Umbilical cord (tissue), 2 donors: ENCODE measurements at places on chromosomes 12 and 14.

GRCh38 chr14:69711065-69711464 is 55.9 kb upstream of the SRSF5 start:
- DNase-seq: peak; percentile 69

DNA sequence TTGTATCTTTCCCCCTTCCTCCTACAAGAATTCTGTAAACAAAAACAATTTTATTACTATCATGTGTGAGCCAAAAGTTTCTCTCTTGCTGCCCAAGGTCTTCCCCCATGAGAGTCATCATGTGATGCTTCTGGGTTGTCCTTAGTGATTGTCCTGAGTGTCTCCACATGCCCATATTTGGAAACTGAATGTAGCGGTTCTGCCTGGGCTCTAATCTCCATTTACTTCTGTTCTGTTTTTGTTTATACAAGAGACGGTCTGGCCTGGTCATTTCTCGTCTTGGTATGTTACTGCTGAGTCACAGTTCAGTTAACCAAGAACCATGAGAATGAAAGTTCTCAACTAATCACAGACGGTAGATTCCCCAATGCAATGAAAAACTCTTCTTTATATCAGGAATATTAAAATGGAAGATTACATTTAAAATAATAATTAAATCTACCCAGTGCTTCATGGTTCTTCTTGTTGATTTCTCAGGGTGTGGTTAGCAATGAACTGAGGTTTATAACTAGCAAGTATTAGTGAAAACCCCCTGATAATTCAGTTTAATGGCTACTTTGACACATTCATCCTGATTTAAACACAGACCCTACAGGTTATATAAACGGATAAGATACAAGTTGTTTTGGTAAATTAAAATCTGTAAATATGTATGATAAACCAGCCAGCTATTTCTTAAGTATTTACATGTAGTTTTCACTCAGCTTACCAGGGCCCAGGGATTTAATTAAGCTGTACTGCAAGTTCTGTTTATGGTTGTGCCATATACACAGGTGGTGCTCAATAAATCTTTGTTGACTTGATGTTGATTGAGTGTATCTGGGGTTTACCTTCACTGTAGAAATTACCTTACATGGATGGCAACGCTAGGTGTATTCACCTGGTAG is 81.1 kb downstream of the PELI2 start:
- DNase-seq: peak; percentile 50

DNA sequence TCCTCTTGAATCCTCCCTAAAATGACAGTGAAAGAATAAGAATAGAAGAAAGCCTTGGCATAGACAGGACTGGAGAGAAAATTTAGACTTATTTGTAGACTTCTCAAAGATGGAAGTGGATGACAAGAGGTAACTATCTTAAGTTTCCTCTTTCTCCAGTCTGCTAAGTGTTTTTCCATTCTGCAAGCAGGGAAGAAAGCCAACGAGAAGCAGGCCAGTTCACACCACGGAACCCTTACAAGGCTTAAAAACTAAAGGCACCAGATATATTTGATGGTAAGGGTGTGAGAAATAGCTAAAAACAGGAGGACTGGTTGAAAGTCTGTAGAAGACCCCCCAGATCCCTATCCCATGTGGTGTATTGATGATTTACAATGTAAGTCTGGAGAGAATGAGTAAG is 82.9 kb upstream of the GPHB5 start:
- peak; percentile 5 for DNase-seq

GRCh38 chr12:46480316-46480715 is 107.7 kb upstream of the SLC38A2 start:
- no peak for DNase-seq

DNA sequence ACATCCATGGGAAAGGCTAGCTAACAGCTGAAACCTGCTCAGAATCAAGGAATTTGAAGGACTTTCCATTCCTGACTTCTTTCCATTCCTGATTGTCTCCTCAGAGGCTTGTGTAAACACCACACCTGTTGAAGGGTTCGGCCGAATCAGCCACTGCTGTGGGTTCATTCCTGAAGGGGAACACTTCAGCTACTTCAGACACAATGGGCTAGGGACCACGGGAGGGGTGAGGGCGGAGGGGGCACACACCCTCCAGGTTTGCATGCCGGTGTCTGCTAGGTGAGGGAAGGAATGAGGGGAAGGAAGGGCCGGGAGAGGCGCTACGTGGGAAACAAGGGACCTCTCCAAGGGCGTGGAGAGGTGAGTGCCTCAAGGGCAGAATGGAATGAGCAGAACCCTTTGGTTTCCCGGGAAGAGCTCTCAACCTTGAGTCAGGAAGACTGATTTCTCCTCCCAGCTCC is 1.3 kb downstream of the GPRC5A start:
- no peak for DNase-seq

DNA sequence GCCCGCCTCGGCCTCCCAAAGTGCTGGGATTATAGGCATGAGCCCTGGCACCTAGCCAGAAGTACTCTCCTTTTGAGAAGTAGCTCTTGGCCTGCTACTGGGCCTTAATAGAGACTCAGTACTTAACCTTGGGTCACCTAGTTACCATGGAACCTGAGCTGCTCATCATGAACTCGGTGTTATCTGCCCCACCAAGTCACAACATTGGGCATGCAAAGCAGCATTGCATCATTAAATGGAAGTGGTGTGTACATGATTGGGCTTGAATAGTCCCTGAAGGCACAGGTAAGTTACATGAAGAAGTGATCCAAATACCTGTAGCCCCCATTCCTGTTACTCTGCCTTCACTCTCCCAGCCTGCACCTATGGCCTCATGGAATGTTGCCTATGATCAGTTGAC is 18.0 kb upstream of the ATF7 start:
- no peak for DNase-seq

- DNase-seq: no peak
Measured at GRCh38 chr12:25681580-25681979, 128.5 kb upstream of the LMNTD1 start.

DNA sequence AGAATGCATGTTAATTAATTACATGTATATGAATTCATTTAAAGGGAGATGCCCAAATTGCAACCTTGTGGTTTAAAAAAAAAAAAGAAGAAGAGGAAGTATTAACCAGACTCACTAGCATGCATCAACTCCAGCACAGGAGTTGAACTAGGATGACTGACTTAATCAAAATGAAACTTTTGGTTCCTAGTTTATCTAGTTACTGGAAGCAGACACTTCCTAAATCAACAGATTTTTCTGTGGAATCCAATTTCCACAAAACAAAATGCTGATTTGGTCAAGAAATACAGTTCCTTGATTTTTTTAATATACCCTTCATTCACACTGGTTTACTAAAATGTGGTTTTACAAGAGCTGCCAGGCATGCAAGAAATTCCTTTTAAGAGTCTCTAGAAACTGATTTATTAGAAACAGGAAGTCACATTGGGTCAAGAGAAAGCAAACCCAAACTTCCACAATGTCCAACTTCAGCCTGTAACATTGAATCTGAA is 41.6 kb downstream of the ITPR2 start:
- DNase-seq: peak; percentile 57

- DNase-seq: no peak
Measured at GRCh38 chr14:102472791-102473150, 36.8 kb downstream of the ANKRD9 start.

DNA sequence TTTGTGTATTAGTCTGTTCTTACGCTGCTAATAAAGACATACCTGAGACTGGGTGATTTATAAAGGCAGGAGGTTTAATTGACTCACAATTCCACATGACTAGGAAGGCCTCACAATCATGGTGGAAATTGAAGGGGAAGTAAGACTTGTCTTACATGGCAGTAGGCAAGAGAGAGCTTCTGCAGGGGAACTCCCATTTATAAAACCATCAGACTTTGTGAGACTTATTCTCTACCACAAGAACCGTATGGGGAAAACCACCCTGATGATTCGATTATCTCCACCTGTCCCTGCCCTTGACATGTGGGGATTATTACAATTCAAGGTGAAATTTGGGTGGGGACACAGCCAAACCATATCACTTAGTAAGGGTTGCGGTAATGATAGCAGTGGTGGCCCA is 833.1 kb downstream of the FLRT2 start:
- no peak for DNase-seq

- no peak for DNase-seq
Measured at GRCh38 chr14:55190906-55191202, 531 bp downstream of the DLGAP5 start.

- no peak for DNase-seq
Measured at GRCh38 chr12:91628656-91629055, 446.0 kb upstream of the DCN start.

DNA sequence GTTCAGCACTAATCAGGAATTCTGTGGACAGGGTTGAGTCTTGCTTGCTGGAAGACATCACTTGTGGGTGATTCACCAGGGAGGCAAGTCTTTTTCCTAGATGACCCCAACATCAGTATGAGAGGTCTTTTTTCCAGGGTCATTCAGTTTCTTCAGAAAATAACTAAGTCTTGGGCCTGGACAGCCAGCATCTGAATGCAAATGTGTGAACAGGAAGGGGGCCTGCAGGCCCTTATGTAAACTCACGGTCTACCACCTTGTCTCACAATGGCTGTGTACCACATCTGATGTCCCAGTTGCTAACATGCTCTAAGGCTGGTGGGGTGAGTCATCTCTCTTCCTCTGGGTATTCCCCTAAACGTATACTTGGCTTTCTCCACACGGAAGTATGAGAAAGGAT is 79.2 kb downstream of the HECTD4 start:
- peak; percentile 12 for DNase-seq

- no peak for DNase-seq
Measured at GRCh38 chr14:61553730-61554641, 141.3 kb upstream of the HIF1A start.

- DNase-seq: no peak
Measured at GRCh38 chr14:77663293-77663692, 44.5 kb downstream of the ALKBH1 start.

- no peak for DNase-seq
Measured at GRCh38 chr12:80142640-80143039, 43.3 kb downstream of the OTOGL start.
